ENCODE measurements at places on chromosomes 4 and X.

DNA sequence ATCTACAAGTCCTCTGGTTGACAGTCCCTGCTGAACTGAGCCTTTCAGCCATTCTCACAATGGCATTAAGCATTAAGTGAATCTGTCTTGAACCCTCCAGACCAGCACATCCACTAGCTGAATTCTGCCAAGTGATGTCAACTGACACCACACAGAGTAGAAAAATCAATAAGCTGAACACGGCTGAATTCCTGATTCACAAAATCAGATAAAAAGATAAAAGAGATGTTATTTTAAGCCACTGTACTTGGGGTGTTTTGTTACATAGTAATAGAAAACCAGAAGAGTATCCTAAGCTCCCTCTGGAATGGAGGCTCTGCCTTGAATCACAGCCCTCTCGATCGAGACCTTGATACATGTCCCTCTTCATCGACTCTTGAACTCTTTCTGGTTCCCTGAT is 336.5 kb downstream of the DMD start:
- no peak for DNase-seq

GRCh38 chrX:47514533-47515235 is 31.7 kb upstream of the ZNF41 start:
- no peak for DNase-seq

DNA sequence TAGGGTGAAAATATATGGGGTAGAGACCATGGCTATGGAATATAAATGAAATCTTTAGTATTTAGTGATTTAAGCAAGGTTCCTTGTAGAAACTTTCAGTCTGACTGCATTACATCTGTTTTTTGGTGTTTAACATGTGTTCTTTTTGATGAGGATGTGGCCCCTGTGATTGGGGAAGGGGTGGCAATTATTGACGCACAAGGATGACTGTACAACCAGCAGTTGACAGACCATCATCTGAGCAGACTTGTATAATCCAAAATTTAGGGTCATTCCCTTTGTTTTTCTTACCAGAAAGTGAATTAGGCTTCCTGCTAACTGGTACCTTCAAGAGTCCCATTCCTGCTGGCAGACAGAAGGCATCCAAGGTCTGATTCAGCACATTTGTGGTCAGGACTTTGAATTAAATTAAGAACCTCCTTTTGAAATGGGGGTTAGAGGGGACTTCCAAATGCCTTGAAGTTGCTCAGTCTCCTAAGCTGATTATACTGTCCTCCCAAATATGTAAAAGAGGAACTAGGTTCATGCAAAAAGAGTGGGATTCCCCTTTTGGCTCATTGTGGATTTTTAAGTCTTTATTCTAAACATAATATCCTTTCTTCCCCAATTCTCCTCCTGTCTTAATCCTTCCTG is 112.4 kb upstream of the CXCL13 start:
- DNase-seq, result no peak

DNA sequence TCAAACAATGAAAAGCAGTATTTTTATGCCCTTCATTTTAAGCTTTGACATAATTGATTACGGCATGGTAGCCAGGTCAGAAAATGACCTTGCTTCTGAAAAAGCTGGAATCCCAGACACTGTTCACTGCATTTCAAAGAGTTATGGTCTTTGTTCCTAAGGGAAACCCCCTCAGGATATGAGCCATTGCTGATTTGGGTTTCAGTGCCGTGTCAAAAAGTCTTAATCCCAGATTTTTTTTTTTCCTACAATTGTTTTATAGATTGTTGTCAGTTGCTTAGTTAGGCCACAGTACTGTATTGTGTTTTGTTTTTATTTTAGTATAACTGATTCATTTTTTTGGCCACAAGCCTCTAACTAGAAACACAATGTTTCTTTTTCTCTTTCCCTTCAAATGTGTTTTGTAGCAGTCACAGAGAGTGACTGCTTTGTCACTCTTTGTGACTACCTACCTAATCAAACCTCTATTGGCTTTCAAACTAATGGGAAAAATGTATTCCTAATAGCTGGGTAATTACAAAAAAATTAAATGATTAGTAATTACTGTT is 10.3 kb downstream of the WDR44 start:
- no peak for DNase-seq

GRCh38 chr4:181258569-181258968 is 984.6 kb upstream of the TENM3 start:
- no peak for DNase-seq

DNA sequence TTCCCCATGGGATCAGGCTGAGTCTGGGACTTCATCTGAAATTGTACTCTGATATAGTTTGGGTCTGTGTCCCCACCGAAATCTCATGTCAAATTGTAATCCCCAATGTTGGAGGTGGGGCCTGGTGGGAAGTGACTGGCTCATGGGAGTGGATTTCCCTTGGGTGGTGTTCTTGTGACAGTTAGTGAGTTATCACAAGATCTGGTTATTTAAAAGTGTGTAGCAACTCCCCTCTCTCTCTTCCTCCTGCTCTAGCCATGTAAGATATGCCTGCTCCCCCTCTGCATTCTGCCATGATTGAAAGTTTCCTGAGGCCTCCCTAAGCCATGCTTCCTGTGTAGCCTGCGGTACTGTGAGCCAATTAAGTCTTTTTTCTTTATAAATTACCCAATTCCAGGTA is 61.0 kb downstream of the RASGEF1B start:
- no peak for DNase-seq

DNA sequence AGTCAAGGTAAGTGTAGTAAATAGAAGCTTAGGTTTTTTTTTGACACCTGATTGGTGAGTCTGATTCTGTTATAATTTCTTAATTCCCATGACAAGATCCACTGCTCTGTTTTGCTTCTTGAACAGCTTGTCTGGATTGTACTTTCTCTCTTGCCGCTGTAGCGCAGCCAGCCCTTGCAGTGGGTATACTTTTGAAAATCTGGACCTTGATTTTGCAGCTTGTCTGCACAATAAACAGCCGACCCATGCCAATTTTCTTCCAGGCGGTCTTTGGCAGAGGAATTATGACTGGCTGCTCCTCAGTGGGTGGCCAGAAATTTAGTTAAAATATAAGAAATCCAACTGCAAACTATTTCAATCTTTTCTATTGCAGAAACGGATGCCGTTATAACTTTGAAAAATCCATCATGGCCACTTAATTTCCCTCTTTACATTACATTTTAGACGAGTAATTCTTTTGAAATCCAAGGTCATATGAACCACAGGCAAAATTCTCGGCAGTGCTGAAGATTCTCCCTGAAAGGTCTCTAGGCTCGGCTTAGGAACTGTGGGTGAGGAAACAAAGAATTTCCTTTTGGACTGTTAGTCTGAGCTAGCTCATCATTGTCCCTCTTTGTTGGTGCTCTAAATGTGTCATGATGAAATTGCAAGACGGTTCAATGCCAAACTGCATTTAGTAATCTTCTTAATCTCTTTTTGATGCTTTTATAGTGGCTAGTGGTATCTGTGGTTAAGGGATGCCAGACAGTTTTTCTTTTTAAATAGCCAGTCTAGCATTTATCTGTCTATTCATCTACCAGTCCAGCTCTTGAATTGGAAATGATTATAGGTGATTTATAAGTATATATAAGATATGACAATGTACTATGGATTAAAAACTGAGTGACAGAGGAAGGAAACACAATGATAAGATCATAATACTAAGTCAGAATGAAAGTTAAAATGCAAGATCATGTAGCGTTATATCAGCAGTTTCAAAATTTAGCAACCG is 31.5 kb upstream of the PTTG2 start:
- no peak for DNase-seq

DNA sequence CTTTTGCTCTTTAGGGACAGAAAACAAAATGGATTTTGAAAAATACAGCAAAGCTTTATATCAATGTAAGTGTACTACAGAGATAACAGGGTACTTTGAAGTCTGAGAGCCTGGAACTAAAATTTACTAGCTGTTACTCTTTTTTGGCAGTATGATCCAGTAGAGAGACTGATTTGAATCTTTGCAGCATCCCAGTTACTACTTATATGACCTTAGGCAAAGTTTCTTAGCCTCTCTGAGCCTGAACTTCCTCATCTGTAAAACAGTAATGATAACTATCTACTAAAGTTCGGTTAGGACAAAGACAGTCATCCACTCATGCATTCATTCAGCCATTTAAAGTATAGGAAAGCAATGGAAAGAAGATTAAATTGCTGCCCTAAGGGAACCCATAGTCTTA is 10.1 kb downstream of the BRWD3 start:
- no peak for DNase-seq

- no peak for DNase-seq
Observed at GRCh38 chr4:69532125-69532524, 36.4 kb upstream of the UGT2B4 start.

- DNase-seq, result no peak
Observed at GRCh38 chr4:72604324-72604723, 35.3 kb upstream of the ADAMTS3 start.

- DNase-seq, result no peak
Observed at GRCh38 chr4:167190379-167190778, 43.9 kb downstream of the SPOCK3 start.

- no peak for DNase-seq
Observed at GRCh38 chr4:26780539-26780938, 80.1 kb upstream of the STIM2 start.

- no peak for DNase-seq
Observed at GRCh38 chrX:153409414-153410101, 1.7 kb upstream of the ZFP92 start.

DNA sequence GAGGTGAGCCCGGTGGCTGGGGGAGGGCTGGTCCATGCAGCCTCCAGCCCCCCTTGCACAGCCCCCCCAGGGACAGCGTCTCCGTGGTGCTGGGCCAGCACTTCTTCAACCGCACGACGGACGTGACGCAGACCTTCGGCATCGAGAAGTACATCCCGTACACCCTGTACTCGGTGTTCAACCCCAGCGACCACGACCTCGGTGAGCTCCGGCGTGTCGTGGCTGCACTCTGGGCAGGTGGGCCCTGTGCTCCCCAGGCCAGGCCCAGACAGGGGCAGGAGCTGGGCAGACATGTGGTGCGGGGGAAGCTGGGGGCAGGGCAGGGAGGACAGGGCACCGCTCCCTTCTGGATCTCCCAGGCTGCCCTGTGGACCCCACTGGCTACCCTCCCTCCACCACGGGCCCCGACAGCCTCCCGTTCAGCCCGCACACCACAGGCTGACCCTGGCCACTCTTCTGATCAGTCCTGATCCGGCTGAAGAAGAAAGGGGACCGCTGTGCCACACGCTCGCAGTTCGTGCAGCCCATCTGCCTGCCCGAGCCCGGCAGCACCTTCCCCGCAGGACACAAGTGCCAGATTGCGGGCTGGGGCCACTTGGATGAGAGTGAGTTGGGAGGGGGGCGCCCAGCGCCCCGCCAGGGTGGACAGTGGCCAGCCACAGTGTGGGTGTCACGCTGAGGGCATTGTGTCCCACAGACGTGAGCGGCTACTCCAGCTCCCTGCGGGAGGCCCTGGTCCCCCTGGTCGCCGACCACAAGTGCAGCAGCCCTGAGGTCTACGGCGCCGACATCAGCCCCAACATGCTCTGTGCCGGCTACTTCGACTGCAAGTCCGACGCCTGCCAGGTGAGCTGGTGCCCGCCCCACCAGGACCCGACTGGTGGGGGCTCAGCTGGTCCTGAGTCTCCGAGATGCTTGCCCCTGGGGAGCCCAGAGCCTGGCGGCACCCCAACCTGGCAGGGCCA is 5.9 kb downstream of the HGFAC start:
- no peak for DNase-seq

DNA sequence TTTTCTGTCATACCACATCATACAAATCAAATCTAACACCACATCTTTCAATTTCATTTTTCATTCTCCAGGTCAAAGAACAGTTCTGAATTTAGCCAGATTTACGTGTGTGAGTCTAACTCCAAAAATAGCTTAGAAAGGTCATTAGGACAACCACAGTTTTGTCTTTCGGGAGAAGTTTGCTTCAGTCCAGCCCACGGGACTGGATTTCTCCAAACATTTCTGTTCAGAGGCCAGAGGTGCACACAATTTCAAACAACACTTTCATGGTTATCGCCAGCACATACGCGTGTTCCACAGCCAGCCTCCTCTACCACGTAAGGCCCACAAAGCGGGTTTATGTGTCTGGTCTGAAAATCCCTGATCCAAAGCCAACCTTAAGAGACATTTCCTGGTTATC is 65.9 kb downstream of the VEGFC start:
- DNase-seq, result no peak

GRCh38 chr4:37481547-37482122 is 204.5 kb downstream of the RELL1 start:
- no peak for DNase-seq

DNA sequence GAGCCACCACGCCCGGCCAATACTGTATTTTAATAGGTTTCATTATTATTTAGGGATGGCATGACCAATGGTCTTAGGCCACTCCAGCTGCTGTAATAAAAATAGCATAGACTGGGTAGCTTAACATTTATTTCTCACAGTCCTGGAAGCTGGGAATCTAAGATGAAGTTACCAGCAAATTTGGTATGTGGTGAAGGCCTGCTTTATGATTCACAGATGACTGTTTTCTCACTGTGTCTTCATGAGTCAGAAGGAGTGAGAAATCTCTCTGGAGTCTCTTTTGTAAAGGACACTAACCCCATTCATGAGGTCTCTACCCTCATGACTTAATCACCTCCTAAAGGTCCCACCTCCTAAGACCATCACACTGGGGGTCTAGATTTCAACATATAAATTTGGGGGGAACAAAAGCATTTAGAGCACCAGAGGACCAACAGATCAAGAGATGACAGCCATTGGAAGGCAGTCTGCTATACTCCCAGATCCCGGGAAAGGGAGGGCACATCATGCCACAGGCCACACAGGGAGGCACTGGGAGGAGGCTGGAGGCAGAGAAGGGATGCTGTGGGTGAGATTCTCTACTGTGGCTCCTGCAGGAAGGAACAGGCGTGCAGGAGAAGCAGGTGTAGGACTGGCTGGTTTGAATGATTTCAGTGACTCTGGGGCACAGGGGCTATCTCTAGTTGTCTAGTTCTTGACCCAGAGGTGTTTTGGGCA is 335.8 kb upstream of the SFRP2 start:
- DNase-seq, result no peak

GRCh38 chr4:5237086-5237660 is 185.9 kb downstream of the STK32B start:
- DNase-seq, result no peak

GRCh38 chr4:153111426-153112040 is 92.7 kb upstream of the TRIM2 start:
- no peak for DNase-seq

DNA sequence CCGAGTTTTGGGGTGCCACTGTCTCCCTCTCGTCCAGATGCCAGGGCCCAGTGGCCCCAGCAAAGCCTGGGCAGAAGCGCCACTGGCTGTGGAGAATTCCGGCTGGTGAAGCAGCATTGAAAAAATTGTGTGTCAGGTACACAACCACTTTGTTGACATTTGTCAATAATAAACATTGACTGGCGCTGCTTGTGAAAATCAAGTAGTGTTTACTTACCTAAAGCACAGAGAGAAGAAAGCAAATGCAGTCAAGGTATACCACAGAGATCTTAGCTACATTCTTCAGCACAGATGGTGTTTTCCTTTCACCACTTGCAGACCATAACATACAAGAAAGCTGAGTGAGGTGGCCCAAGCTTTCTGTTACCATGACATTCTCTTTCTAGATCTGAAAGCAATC is 14.5 kb upstream of the SLC7A11 start:
- no peak for DNase-seq

DNA sequence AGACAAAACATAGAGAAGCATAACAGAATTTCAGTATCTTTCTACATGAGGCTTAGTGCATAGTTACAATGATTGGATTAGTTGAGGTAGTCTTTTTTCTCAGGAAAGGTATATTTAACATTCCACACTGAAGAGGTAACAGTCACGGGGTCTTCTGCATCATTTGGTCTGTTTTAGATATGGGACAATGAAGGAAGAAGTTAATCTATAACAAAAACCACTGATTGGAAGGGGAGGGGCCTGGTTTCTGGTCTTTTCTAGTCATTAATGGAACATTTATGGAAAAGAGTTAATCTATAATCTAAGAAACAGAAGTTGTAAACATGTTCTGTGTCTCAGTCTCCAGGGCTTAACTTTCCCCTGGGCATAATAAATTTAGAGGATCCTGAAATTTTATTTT is 37.3 kb upstream of the HPSE start:
- no peak for DNase-seq
